T-helper 9 cell (primary cell): ENCODE measurements at places on chromosomes 1 and 21.

GRCh38 chr1:229871078-229871676 is 195.9 kb upstream of the GALNT2 start:
- no peak for DNase-seq

- DNase-seq = peak; percentile 16
These were observed 486 bp downstream of the NIPAL3 start for GRCh38 chr1:24415910-24416665.

- no peak for DNase-seq
These were observed 11.7 kb downstream of the LHX9 start for GRCh38 chr1:197928849-197929336.

DNA sequence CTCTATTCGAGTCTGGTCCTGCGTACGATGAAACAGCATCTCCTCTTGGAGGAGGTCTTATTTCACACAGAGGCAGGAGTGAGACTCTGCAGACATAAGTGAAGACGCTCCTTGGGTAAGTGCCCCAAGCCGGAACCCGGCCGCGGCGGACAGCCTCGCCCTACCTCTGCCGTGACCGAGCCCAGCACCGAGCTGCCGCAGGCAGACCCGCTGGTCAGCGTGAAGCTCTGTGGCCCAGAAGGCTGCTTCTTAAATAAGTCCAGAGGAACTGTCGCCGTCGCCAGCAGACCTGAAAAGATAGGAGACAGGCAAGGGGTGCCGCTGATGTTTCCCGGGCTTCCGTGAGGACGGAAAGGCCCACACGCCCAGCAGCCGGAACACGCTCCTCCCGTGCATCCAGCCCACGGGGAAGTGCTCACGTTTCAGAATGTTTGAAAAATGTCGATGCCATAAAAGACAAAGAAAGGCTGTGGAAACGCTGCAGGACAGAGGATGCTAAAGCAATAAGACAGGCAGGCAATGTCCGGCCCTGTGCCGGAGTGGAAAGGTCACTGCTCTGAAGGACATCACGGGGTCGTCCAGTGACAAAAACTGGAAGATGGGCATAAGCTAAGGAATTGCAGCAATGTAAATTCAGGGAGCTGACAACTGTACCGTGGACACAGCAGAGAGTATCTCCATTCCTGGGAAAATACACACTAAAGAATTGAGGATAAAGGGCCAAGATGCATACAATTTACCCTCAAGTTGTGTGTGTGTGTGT is 28.5 kb upstream of the PRDM15 start:
- no peak for DNase-seq

DNA sequence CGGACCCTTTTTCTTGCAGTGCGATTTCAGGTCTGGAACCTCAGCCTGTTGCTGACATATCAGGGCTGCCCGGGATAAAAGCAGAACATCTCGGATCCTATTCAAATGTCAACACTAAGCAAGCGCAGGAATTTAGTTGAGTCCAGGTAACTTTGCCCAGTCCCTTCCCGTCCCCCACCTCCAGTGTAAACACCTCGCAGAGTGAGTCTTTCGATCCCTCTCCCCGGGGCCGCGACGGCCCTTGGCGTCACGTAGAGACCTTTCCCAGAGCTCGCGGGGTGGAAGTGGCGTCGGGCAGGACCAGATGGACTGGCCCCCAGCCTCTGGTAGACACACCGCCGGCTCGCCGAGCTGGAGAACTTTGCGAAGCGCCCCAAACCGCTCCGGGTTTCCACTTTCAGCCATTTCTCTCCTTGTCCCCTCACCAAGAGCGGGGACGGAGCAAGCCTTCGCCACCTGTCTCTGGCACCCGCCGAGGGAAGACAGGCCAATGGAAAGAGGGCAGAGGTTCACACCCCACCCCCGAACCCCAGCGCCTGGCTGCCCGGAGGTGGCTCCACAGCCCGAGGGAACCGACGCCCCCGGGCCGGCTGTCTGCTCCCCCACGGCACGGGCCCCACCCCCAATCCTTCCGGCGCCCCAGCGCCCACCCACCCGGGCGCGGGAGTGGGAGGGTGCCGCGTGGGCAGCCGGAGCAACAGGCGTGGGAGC is 570 bp downstream of the KCND3 start:
- DNase-seq = no peak

- DNase-seq = no peak
These were observed 7.3 kb downstream of the RGS16 start for GRCh38 chr1:182596934-182597333.

DNA sequence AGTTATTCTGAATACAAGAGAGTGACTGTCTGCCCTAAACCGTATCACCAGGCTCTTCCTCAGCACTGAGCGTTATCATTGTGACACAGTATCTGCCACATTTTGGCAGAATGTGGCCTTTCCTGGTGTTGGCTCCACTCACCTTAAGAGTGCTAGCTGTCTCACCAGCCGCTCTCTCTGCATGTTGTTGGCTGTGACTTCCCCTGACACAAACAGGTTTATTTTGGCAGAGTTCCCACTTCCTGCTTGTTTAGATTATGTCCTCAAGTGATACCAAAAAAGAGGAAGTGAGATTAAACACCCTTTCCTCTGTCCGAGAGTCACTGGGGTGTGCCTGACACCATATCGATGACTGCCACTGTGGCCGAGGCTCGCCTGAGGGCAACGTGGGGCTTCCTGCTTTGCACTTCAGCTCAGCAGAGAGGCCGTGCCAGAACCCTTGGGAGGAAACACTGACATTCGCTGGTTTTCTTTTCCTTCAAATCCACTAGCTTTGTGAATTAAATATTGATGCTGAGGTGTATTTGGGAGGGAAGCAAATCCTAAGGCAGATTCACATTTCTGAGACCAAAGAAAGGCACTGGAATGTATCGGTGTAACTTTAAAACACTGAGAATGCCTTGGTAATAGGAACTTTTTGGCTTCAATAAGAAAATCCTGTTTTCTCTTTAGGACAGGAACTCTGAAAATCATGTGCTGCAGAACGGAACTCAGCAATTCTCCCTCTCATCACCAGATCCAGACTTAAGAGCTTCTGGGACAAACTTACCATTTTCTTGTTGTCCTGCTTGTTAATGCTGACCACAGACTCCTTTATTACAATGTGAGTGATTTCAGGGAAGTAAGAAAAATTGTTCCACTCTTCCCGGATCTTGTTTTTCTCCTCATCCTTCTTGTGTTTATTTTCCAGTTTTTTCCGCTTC is 102.1 kb downstream of the JAK1 start:
- peak; percentile 17 for DNase-seq

- no peak for DNase-seq
These were observed 38.7 kb upstream of the PDC start for GRCh38 chr1:186499571-186499970.

DNA sequence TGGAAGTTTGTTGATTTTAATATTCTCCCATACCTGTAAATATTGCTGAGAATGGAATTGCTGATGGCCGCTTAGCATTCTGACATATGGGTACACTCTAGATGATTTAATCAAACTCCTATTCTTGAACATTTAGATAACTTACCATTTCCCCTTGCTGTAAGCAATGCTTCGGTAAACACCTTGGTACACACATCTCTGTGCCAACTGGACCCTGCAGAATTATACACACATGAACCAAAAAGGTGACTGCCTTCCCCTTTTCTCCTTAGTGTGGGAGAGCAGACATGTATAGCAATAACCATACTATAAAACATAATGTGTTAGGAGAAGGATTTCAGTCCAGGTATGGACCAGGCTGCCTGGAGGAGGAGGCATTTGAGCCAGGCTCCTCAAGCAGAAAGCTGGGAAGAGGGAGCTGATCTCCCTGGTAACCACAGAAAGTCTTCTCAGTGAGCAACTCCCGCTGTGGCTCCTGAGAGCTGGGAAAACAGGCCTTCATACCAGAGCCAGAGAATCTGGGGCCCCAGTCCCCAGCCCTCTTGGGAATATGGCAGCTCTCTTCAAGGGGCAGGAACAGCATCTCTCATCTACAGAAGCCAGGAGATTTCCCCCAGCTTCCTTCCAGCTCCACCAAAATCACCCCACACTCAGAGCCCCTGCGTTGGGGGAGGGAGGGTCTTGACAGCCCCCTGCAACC is 33.9 kb upstream of the CSF1 start:
- no peak for DNase-seq

- no peak for DNase-seq
These were observed 8.1 kb downstream of the PSMG1 start for GRCh38 chr21:39175154-39175553.

DNA sequence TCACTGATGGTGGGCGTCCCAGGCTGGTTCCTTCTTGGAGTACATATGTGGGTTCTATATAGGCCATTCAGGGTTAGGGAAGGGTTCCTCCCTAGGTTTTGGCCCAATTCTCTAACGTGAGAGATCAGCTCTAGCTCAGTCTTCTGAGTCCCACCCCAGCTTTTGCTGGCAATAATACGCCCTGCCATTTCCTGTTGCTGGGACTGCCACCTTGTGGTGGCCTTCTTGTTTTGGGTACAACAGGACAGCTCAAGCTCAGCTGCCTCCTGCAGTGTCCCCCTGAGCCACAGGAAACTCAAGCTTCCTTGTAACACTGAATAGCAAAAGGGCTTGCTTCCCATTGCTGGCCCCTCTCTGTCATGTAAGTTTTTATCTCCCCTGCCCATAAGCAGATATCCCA is 77.8 kb downstream of the BACH1 start:
- DNase-seq = peak; percentile 7

DNA sequence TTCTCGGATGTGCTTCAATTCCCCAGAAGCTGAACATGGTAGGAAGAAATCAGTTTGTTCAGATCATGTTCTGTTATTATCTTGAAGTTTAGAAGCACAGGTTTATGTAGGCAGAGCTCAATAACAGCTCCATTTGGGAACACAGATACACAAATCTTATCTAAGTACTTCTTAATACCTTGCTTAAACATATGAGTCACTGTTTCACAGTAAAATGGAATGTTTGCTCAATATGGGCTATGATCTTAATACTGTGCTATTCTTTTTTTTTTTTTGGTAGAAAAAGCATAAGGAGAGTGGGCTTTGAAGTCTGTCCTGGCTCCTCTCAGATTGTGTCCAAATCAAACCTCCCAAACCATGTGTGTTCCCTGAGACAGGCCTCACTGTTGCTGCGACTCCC is 13.4 kb downstream of the PROK1 start:
- no peak for DNase-seq

- DNase-seq = no peak
These were observed at the start of gene S100A3 for GRCh38 chr1:153548722-153549688. Gene S100A3 (minus strand): TSS chr1:153549258. CDS start chr1:153548485, 773 bp downstream.

DNA sequence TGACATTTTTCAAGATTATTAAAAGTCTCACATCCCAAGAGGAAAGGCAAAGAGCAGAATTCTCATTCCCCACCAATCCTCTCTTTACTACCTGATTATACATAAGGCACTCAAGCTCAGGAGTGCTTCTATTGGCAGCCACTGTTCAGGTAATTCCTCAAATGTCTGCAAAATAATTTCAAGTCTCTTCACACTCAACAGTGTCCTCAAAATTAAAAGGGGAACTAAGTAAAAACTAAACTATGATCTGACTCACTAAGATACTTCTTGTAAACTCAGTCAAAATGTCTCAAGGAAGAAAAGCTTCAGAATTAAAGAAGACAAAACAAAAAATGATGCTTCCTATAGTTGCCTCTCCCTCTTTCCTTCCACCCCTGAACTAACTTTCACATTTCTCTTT is 135.6 kb downstream of the GPATCH2 start:
- DNase-seq = no peak

GRCh38 chr1:38028105-38028591 is 15.6 kb downstream of the UTP11 start:
- no peak for DNase-seq

DNA sequence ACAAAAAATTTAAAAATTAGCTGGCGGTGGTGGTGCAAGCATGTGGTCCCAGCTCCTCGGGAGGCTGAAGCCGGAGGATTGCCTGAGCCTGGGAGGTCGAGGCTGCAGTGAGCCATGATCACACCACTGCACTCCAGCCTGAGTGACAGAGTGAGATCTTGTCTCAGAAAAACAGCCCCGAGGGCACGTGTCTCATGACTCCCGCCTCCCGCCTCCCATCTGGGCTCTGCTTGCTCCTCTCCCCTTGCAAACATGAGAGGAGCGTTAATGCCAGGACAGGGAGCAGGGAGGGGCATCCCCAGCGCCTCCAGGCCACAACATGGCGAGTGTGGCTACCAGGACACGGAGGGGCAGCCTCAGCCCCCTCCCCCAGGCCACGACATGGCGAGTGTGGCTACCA is 28.3 kb downstream of the FAAP20 start:
- DNase-seq = no peak

DNA sequence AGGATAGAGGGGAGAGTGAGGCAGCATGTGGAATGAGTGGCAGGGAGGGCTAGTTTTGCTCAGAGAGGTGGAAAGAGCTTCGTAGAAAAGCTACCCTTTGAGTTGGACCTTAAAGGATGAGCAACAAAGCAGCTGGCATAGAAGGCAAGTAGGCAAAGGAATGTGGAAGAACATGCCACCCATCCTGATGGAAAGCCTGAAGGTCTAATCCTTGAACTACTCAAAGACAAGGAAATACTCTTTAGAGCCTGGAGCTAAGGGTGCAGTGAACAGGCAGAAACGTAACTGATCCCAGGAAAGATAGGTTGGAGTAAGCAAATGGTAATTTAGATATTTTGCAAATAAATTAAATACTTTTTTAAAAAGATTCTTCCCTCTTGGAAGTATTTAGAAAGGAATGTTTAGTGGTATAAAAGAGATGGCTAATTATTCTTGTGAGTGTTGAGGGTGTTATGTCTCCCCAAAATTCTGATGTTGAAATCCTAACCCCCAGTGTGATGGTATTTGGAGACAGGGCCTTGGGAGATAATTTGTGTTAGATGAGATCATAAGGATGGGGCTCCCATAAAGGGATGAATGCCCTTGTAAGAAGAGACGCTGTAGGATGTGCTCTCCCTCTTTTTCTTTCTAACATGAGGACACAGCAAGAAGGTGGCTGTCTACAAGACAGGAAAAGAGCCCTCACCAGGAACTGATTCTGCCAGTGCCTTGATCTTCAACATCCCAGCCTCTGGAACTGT is 308.1 kb upstream of the RUNX1 start:
- DNase-seq = no peak

DNA sequence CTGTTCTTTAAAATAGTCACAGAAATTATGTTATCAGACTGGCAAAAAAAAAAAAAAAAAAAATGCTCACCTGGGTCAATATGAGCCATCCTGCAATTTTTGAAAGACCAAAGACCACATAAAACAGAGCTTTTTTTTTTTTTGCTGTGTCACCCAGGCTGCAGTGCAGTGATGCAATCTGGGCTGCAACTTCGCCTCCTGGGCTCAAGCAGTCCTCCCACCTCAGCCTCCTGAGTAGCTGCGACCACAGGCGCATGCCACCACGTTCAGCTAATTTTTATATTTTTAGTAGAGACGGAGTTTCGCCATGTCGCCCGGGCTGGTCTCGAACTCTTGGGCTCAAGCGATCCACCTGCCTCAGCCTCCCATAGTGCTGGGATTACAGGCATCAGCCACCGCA is 62.8 kb downstream of the RGS13 start:
- DNase-seq = no peak

DNA sequence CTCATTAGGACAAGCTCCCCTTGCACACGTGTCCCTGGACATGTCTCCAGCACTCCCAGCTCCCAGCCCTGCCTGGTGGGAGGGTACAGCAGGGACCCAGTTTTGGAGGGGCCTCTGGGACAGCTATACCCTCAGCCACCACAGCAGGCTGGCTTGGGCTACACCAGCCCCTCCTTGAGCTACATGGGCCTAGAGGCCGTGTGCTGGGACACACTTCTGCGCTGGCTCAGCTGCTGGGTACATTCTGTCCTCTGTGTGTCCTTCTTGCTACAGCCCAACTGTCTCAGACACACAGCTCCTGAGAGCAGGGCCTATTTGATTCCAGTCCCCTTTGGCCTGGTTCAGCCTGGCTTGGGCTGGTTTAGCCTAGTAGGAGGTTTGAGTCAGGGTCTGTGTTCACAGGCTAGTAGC is 26.7 kb downstream of the DMAP1 start:
- DNase-seq = no peak

- peak; percentile 17 for DNase-seq
These were observed 1.4 kb upstream of the RBM15 start for GRCh38 chr1:110337704-110338308.
